ENCODE measurements at places on chromosomes 16 and 17. TPM values are rescaled to one million over a fixed set of nuclear protein-coding genes. Genes with fewer than 3 reads are reported as not detected.

DNA sequence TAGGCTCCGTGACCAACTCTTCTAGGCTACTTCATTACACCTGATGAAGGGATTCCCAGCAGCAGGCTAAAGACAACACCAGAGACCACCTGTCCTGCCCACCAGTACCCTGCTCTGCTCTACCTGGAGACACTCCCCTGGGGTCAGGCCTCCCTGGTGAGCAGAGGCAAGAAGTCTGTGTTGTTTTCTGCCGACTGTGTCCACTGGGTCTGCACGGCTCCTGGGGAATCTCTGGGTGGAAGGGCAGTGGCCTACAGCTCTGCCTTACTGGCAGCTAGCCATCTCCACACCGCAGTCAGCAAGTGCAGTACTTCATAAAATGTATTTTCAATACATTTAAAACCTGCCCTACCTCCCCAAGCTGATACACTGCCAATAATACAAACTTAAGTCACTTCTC is 6.8 kb downstream of the RSL1D1 start:
- DNase-seq, result no peak

- DNase-seq, result no peak
Observed at GRCh38 chr16:67190448-67191399, 788 bp upstream of the EXOC3L1 start.

GRCh38 chr16:89256651-89257254 is 39.2 kb downstream of the ZNF778 start:
- peak; percentile 70 for DNase-seq

- DNase-seq, result no peak
Observed at GRCh38 chr16:20829536-20829935, 23.2 kb downstream of the REXO5 start.

GRCh38 chr16:67666032-67666551 is 458 bp downstream of the ENKD1 start:
- DNase-seq, result peak; percentile 71

Gene FNDC8
- not detected for total RNA-seq

Gene CPHXL2
- total RNA-seq, result not detected

- DNase-seq, result no peak
Observed at GRCh38 chr17:70563281-70563820, 394.0 kb downstream of the KCNJ2 start.

DNA sequence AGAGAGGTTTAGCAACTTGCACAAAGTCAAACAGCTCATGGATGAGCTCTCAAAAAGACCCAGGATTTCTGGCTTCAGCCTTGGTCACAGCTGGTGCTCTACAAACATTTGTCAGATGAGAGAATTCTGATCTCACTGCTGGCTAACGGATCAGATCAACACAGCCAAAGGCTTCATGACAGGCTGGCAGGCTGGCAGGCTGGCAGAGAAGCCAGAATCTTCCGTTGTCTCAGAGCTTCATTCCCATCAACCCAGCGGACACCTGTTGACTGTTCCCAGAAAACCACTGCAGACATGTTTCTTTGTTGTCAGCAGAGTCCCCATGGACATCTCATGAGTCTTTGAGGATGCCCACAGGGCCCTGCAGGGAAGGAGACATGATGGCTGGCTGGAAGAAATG is 303.8 kb upstream of the ASIC2 start:
- no peak for DNase-seq

Gene TMED6
- total RNA-seq, result 0.77 TPM

Gene ARL5C
- not detected for total RNA-seq

GRCh38 chr17:32955155-32955554 is 27.2 kb downstream of the TMEM98 start:
- no peak for DNase-seq

Gene C1QL1
- not detected for total RNA-seq

- no peak for DNase-seq
Observed at GRCh38 chr16:75012380-75013081, 13.7 kb downstream of the ZNRF1 start.

DNA sequence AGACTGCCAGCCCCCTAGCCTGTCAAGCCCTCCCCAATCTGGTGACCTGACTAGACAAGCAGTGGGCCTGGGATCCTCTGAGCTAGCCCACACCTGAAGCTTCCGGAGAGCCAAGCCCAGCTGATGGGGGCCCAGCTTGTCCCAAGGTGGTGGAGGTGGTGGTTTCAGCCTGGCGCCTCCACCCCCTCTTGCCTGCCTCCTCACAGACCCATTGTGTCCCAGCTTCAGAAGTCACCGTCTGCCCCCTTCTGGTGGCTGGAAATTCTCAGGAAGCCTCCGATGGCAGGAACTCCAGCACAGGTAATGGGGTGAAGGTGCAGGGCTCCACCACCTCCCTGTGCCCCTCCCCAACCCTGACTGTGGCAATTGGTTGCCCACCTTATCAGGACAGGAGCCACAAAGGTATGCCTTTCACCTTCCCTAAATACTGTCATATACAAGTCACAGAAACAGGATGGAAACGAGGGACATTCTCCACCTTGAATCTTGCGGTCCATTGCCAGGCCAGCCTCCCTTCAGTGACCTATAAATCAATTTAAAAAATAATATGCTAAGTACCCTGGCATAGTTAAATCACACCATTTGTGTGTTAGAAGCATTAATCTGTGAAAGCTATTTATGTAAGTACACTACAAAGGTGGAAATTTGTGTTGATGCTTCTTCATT is 66.0 kb upstream of the ZNF423 start:
- DNase-seq, result peak; percentile 54

GRCh38 chr17:32261417-32261736 is 4.3 kb upstream of the RHBDL3 start:
- DNase-seq, result peak; percentile 22

GRCh38 chr17:57809879-57810278 is 40.0 kb downstream of the MRPS23 start:
- no peak for DNase-seq

DNA sequence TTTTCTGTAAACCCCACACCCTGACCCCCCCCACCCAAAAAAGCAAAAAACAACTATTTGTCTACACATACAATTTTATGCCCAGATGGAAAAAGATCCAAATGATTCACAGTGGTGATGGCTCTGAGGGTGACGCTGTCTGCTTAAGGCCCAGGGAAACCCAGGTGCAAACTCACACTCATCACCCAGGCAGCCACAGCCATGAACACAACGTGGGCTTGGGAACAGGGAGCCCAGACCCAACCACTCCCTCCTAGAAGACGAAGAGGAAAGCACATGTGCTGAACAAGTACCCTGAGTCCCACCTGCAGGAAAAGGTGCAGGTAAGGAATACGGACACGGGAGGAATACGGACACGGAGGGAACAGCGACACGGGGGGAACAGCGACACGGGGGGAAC is 5.4 kb downstream of the HBQ1 start:
- DNase-seq, result no peak

Gene MYH8
- total RNA-seq, result not detected

DNA sequence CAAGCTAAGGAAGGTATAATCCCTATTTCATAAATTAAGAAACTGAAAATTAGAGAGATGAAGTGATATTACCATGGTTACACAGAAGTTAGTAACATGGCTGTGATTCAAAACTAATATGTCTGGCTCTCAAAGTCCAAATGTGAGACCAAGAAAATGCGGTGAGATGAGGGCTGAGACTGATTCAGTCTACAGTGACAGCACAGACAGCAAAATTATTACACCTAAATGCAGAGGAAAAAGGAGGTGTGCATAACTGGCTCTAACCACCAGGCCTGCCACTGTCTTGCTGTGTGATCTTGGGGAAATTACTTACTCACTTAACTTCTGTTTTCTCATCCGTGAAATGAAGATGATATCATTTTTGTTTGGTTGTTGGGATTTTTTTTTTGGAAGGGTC is 270.0 kb upstream of the SOX9 start:
- no peak for DNase-seq

DNA sequence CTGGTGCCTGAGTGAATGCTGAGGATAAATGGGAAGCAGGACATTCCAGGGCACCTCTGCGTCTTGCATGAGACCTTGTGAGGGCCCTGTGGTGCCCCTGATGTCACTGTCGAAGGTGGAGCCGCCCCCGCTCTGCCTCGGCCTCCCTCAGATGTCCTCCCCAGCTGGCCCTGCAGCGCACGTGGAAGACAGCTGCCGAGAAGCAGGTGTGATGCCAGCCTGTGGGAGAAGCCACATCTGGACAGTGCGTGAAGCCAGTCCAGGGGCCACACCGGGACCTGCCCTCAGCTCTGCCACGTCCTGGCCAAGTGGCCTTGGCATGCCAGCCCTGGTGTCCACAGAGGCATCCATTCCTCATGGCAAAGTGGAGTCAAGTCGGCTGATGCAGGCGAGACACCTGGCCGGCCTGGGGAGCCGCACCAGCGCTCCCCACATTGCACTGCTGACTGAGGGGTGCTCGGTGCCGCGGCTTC is 21.6 kb upstream of the METRNL start:
- no peak for DNase-seq

Gene ABCA3
- 491 TPM for total RNA-seq

Gene PSME3
- 81.6 TPM for total RNA-seq

DNA sequence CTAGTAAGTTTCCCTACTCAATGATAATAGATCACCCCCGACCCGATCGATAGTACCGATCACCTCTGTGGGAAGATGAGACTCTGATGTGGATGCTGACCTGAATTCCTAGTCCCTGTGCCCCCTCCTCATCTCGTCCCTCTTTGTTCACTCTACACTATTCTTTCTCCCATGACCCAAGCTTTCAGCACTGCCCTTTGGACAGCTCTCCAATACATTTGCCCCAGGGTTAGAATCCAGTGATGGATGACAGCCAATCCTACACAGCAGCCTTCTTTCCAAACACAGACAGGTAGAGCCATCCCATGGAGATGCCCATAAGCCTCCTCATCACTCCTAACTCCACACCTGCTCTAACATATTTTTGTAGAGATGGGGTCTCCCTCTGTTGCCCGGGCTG is 141.1 kb downstream of the GSG1L start:
- DNase-seq, result no peak

DNA sequence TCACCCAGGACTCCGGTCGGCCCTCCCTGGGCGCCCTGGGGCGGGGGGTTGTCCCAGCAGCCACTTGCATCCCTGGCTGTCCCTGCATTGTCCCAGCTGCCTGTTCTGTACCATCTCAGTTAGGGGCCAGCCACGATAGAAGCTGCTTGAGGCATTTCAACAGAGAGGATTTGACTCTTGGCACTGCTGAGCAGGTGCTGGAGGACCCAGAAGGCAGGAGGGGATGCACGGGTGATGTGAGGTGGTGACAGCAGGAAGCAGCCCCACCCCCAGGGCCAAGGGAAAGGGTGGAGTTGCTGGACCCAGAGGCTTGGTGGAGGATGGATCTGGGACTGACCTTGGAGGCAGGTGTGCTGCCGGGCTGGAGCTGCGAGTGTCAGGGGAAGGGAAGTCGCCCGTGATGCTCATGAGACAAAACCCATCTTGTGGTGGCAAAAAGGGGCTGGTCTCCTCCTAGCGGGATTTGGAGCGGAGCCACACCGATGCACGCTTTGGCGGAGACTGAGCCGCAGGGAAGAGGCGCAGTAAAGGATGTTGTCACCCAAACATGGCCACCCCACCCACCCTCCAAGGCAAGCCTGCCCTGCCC is 188.0 kb upstream of the GSE1 start:
- peak; percentile 31 for DNase-seq

All from lower lobe of right lung (tissue), 2 donors.